A673 (cell line): ENCODE measurements at places on chromosomes 7 and 10. TPM values are rescaled to one million over a fixed set of nuclear protein-coding genes. Genes with fewer than 3 reads are reported as not detected.

GRCh38 chr10:178723-179122 is 43.5 kb downstream of the ZMYND11 start:
- no peak for DNase-seq
- no peaks in the 10 kb centered on the region for H3K4me1 ChIP-seq
- H3K36me3 ChIP-seq: peaks cover 21% of the 10 kb centered on the region
- no peaks in the 10 kb centered on the region for H3K27me3 ChIP-seq

DNA sequence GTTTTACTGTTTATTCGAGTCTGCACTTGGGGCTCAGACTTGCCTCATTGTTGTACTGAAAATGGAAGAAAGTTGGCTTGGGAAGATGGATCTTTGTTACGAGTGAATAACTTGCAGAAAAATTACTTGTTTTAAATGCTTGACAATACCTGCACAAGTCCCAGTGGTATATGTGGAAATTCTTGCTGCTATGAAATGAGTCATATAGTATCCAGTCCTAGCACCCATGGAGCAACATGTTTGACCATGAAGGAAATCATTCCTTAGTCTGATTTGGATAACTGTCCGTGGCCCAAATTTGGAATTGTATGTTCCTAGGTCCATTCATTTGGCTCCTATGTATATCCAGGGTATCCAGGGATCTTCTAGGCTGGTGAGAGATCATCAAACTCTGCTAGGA is 1096.8 kb downstream of the KCNMA1 start:
- no peaks in the 10 kb centered on the region for H3K36me3 ChIP-seq
- no peak overlapping the region for H3K27ac ChIP-seq
- no peaks in the 10 kb centered on the region for H3K27me3 ChIP-seq
- no peak for DNase-seq

The EXOSC1 gene
- 52.7 and 56.4 TPM in 2 replicates for total RNA-seq

The GRID1 gene
- total RNA-seq: not detected in 2 replicates

The PRLHR gene
- total RNA-seq: not detected in 2 replicates

- no peak for DNase-seq
- H3K4me1 ChIP-seq: no peaks in the 10 kb centered on the region
- no peak overlapping the region for H3K4me3 ChIP-seq
- no peak overlapping the region for H3K27ac ChIP-seq
Measured at GRCh38 chr7:25515633-25516275, 287.5 kb upstream of the NPVF start.

- no peak for DNase-seq
- no peaks in the 10 kb centered on the region for H3K36me3 ChIP-seq
- no peak overlapping the region for H3K27ac ChIP-seq
- H3K4me1 ChIP-seq: no peaks in the 10 kb centered on the region
Measured at GRCh38 chr7:140262242-140262903, 85.6 kb upstream of the KDM7A start.

- H3K27ac ChIP-seq: no peak overlapping the region
- no peaks in the 10 kb centered on the region for H3K4me1 ChIP-seq
- H3K4me3 ChIP-seq: no peak overlapping the region
- DNase-seq: no peak
Measured at GRCh38 chr7:135685306-135686084, 23.2 kb downstream of the STMP1 start.

The ZNF727 gene
- total RNA-seq: not detected in 2 replicates

The AVPI1 gene
- 2.4 and 2.6 TPM in 2 replicates for total RNA-seq

- no peaks in the 10 kb centered on the region for H3K4me1 ChIP-seq
- H3K4me3 ChIP-seq: no peak overlapping the region
- peaks cover 16% of the 10 kb centered on the region for H3K27me3 ChIP-seq
- DNase-seq: no peak
- H3K36me3 ChIP-seq: no peaks in the 10 kb centered on the region
Measured at GRCh38 chr7:47401611-47402570, 180.0 kb downstream of the TNS3 start.

The STMP1 gene
- 32.1 and 33.4 TPM in 2 replicates for total RNA-seq

The HKDC1 gene
- total RNA-seq: 0.52 and 0.79 TPM in 2 replicates

GRCh38 chr7:134493091-134493490 is 34.2 kb upstream of the AKR1B1 start:
- H3K4me1 ChIP-seq: no peaks in the 10 kb centered on the region
- no peak overlapping the region for H3K4me3 ChIP-seq
- no peaks in the 10 kb centered on the region for H3K36me3 ChIP-seq
- no peak for DNase-seq
- peaks cover 19% of the 10 kb centered on the region for H3K27me3 ChIP-seq
- no peak overlapping the region for H3K27ac ChIP-seq

- H3K27me3 ChIP-seq: no peaks in the 10 kb centered on the region
- peak overlapping the region; percentile 74 for H3K27ac ChIP-seq
- H3K36me3 ChIP-seq: no peaks in the 10 kb centered on the region
Measured at GRCh38 chr10:125662584-125662983, 20.4 kb downstream of the TEX36 start.

The ZNF3 gene
- 50.2 and 50.8 TPM in 2 replicates for total RNA-seq

DNA sequence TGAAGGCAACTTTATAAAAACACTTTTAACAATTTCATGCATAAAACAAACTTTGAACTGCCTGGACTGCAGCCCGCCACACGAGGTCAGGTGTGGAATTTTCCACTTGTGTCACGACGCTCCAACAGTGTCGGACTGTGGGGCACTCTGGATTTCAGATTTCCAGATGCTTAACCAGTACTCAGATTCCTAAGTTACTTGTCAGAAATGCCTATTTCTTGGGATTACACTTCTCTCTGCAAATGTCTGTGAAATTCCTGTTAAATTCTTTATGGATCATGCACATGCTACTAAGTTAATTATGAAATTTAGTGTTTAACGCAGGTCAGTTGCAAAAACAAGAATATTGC is 473 bp upstream of the GPER1 start:
- H3K36me3 ChIP-seq: no peaks in the 10 kb centered on the region
- DNase-seq: no peak
- H3K27me3 ChIP-seq: no peaks in the 10 kb centered on the region
- no peak overlapping the region for H3K4me3 ChIP-seq
- peaks cover 12% of the 10 kb centered on the region for H3K4me1 ChIP-seq
- H3K27ac ChIP-seq: no peak overlapping the region

GRCh38 chr7:100155553-100156317 is 2.8 kb downstream of the TRAPPC14 start:
- H3K4me3 ChIP-seq: no peak overlapping the region
- no peak overlapping the region for H3K27ac ChIP-seq
- peaks cover 20% of the 10 kb centered on the region for H3K4me1 ChIP-seq
- H3K27me3 ChIP-seq: no peaks in the 10 kb centered on the region
- no peak for DNase-seq
- H3K36me3 ChIP-seq: peaks cover 25% of the 10 kb centered on the region

The FAM25C gene
- not detected in 2 replicates for total RNA-seq

DNA sequence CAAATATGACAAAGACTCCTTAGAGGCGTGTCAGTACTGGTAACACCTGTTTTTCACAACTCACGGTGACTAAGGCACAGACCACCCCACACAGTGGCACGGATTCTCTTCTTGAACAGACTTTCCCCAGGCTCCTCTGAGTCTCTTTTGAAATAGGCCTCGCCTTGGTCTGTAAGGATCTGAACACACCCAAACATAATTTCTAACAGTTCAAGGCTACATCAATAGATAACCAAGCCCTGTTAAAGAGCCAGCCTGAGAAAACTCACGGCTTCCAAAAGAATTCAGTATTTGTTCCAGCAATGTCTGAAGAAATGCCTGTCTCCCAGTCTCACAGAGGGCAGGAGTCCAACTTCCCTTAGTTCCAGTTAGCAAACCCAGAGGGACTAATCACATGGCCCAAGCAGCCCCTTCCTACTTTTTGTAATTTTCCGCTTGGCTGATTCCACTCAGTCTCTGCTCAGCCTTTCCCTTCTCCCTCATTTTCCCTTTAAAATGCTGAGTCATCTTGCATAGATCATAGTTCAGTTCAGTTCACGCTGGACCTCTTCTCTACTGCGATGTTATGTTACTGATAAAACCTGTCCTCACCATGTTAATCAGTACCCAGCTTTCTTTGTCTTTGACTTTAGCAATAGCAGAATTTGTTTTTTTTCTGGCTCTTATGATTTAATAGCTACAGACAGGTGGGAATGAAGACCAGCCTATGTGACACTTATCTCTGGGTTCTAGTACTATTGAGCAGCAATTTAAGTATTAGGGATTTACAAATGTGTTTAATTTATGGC is 22.6 kb upstream of the AKR1C3 start:
- peaks cover 27% of the 10 kb centered on the region for H3K4me1 ChIP-seq
- H3K27me3 ChIP-seq: no peaks in the 10 kb centered on the region
- peak overlapping the region; percentile 85 for H3K27ac ChIP-seq
- H3K4me3 ChIP-seq: no peak overlapping the region
- DNase-seq: peak; percentile 90

DNA sequence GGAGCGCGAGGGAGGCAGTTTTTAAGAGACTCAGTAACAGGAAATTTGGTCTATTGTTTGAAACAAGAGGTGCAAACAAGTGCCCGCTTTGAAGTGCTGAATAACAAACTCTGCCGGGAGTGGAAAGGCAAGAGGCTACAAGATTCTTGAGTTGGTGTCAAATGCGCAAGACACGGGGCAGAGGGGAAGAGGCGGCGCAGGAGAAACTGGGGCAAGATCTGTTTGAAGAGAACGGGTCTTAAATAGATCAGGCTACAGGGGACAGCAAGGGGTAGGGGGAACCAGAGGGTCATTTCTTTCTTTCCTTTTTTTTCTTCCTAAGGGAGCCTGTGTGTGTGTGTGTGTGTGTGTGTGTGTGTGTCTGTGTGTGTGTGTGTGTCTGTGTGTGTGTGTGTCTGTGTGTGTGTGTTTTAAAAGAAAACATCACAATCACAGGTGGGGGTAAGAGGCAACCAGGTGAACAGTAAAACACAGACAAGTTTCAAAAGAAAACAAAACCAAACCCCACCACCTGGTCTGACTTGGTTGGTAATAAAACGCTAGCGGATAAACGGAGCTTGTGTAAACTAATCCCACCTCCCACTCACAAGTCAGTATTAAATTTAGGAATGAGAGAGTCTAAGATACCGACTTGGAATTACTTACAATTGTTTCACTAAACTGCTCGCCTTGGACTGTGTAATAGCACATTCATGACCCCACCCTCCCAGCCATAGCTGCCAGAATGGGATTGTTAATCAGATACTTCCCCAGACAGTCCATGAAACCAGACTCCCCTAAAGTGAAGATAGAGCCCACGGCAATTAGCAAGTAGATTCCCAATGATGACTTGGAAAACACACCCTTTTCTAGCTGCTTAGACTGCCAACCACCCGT is 13.1 kb upstream of the CUX1 start:
- no peaks in the 10 kb centered on the region for H3K36me3 ChIP-seq
- DNase-seq: no peak
- H3K4me1 ChIP-seq: no peaks in the 10 kb centered on the region
- peaks cover 39% of the 10 kb centered on the region for H3K27me3 ChIP-seq

DNA sequence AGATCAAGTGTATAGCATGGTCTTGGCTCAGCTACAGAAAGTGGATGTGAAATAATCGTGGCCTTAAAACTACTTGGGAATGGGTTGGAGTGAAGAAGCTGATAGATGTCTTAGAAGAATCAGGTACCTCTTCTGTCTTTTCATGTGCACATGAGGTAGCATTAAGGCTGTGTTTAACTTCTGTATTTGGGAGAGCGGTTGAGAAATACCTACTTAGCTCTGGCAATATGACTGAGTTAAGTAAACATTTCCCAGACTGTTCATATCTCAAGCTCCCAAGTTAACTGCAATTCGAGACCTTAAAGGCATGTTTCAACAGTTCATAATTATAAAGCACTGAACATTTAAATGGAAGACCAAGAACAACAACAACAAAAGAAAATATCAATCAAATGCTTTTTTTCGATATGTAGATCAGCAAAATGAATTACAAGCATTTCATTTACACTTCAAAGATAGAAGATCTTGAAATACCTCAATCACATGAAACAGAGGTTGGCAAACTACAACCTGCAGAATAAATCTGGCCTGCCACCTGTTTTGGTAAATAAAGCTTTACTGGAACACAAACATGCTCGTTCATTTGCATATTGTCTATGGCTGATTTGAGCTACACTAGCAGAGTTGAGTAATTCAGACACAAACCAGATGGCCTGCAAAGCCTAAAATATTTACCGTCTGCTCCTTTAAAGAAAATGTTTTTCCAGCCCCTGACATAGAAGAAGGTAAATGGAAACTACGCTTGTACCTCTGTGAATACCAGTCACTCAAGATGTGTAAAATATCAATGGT is 337.1 kb upstream of the GLI3 start:
- no peaks in the 10 kb centered on the region for H3K27me3 ChIP-seq
- H3K4me3 ChIP-seq: no peak overlapping the region
- no peaks in the 10 kb centered on the region for H3K36me3 ChIP-seq
- no peak overlapping the region for H3K27ac ChIP-seq
- peaks cover 8% of the 10 kb centered on the region for H3K4me1 ChIP-seq

The AZGP1 gene
- total RNA-seq: not detected in 2 replicates

- no peaks in the 10 kb centered on the region for H3K36me3 ChIP-seq
- no peaks in the 10 kb centered on the region for H3K27me3 ChIP-seq
- H3K27ac ChIP-seq: no peak overlapping the region
Measured at GRCh38 chr7:601595-602340, 82.1 kb upstream of the PDGFA start.

GRCh38 chr7:35286422-35286821 is 32.5 kb upstream of the TBX20 start:
- H3K27ac ChIP-seq: no peak overlapping the region
- no peak overlapping the region for H3K4me3 ChIP-seq
- H3K4me1 ChIP-seq: no peaks in the 10 kb centered on the region
- H3K27me3 ChIP-seq: peaks cover 34% of the 10 kb centered on the region
- no peak for DNase-seq
- no peaks in the 10 kb centered on the region for H3K36me3 ChIP-seq

The DNTT gene
- not detected in 2 replicates for total RNA-seq

The TMEM178B gene
- 1.1 and 2.8 TPM in 2 replicates for total RNA-seq

GRCh38 chr7:26664274-26664673 is 200.1 kb downstream of the SKAP2 start:
- H3K27me3 ChIP-seq: peaks cover 82% of the 10 kb centered on the region
- no peak overlapping the region for H3K4me3 ChIP-seq
- H3K27ac ChIP-seq: no peak overlapping the region
- H3K36me3 ChIP-seq: no peaks in the 10 kb centered on the region
- H3K4me1 ChIP-seq: no peaks in the 10 kb centered on the region

The ABCA13 gene
- total RNA-seq: 10.2 and 15.6 TPM in 2 replicates

The STEAP2 gene
- 114 and 134 TPM in 2 replicates for total RNA-seq

- no peaks in the 10 kb centered on the region for H3K27me3 ChIP-seq
- H3K36me3 ChIP-seq: peaks cover 16% of the 10 kb centered on the region
- peak overlapping the region; percentile 66 for H3K27ac ChIP-seq
Measured at GRCh38 chr10:73785721-73786511, 510 bp downstream of the ZSWIM8 start.

- no peaks in the 10 kb centered on the region for H3K4me1 ChIP-seq
- H3K27ac ChIP-seq: no peak overlapping the region
- DNase-seq: no peak
- peaks cover 91% of the 10 kb centered on the region for H3K27me3 ChIP-seq
- no peak overlapping the region for H3K4me3 ChIP-seq
Measured at GRCh38 chr10:1611936-1612550, 125.3 kb downstream of the ADARB2 start.

The CPEB3 gene
- 1.1 and 1.4 TPM in 2 replicates for total RNA-seq

DNA sequence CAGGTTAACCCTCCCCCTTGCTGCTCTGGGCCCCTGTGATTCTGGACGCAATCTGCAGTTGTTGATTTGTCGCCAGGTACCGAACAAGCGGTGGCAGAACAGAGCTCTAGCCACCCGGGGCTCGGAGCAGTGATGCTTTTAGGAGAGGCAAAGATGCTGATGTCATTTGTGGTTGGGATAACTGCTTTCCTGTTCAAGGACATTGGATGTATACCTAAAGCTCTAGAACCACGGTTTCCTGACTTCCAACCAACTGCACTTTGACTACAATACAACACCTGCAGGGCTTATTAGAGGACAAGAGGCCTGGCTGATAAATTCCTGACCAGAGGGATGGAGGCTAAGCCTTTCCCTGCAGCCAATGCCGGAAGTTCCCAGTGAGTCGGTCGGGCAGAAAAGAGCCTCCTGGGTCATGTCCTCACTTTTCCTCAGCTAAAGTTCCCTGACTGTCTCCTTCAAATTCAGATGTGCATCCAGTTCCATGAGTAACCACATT is 6.5 kb upstream of the RBM20 start:
- no peaks in the 10 kb centered on the region for H3K36me3 ChIP-seq
- peaks cover under 1% of the 10 kb centered on the region for H3K27me3 ChIP-seq
